Activated B cell treated with CpG ODN at 0.5 μM for 24 hours (primary cell): ENCODE measurements at places on chromosomes 3 and 15. TPM values are rescaled to one million over a fixed set of nuclear protein-coding genes. Genes with fewer than 3 reads are reported as not detected.

Gene CLRN1
- total RNA-seq: not detected in 2 replicates

Gene PIK3CA
- 32.6 and 40.5 TPM in 2 replicates for total RNA-seq

Gene CCR9
- 0.44 and 0.84 TPM in 2 replicates for total RNA-seq

Gene GRIP2
- not detected in 2 replicates for total RNA-seq

Gene GABRB3
- not detected in 2 replicates for total RNA-seq

Gene PLA1A
- 0.56 and 1.1 TPM in 2 replicates for total RNA-seq

Gene SNTN
- total RNA-seq: not detected in 2 replicates

Gene IQCF5
- not detected in 2 replicates for total RNA-seq
